Gastroesophageal sphincter (tissue), 4 donors: ENCODE measurements at places on chromosomes 3 and 15.

DNA sequence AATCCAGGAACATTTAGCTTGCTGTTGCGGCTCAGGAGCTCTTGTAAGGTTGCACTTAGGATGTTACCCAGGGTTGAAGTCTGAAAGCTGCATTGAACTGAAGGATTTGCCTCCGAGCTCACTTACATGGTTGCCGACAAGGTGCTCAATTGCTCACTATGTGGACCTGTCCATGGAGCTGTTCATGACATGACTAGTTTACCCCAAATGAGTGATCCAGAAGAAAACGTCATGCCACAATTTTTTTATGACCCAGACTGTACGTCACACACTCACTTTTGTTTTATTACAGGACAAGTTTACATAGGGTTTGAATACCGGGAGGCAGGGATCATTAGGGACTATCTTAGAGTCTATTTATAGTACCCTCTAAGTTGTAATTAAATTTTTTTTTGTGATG, 21.0 kb upstream of the CLDN11 start:
- ATAC-seq: no peak

DNA sequence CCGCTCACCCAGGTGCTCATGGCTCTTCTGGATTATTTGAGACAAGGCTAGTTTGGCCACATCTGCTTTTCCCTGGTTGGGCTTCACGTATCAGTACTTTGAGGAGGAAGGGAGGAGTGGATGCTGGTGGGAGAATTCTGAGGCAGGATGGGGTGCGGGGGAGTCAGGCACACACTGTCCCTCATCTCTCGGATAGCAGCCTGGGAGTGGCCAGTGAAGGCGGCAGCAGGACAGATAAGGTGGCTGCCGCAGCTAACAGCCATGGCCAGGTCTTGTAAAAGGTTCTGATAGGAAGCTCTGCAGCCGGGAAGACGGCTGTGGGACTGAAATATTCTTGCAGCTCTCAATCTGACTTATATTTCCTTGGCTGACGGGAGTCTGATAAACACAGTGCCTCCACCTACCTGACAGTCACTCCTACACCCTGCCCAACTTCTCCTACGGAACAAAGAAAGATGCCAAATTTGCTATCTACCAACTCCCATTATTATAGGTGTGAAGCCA, 87.3 kb downstream of the MESD start:
- ATAC-seq: no peak

DNA sequence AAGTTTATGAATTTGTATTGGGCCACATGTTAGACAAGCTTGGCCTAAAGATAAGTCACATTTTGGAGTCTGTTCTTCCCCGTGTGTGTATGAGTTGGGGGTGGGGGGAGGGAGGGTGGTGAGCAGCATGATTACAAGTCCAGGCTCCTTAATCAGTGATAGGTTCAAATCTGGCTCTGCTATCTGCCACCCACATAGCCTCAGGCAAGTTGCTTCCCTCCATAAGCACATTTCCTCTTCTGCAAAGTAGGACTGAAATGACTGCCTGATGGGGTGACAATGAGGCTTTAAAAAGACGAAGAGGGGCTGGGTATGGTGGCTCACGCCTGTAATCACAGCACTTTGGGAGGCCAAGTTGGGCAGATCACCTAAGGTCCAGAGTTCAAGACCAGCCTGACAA, 1.1 kb upstream of the SPATA12 start:
- ATAC-seq: no peak

DNA sequence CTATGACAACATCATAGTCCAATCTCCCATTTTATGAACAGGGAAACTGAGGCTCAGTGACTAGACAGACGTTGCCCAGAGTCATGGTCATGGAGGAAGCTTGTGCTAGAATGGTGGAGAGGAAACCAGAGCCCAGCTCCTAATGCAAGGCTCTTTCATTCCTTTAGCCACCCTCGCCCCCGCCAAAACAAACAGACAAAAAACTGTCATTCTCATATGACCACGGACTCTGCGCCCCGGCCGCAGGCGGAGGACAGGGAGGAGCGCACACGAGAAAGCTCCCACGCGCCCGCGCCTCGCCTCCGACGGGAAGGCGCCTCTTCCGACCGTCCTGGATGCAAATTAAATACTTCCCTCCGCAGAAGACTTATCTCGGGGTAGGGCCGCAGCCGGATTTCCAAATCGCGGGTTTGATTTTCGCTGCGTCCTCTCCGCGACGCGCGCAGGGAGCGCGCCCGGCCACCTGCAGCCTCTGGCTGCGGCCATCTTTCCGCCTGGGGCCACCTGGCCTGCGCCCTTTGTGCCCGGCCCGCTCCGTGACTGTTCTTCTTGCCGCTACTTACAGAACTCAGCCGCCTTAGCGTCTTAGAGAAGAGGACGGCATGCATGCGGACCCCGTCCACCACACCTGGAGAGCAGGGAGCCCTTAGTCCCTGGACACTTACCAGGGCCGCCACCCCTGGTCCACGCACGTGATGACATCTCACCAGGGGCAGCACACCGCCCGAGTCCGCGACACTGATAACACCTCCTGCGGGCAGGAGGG, 670 bp upstream of the ATP13A3 start:
- ATAC-seq: peak; percentile 21

DNA sequence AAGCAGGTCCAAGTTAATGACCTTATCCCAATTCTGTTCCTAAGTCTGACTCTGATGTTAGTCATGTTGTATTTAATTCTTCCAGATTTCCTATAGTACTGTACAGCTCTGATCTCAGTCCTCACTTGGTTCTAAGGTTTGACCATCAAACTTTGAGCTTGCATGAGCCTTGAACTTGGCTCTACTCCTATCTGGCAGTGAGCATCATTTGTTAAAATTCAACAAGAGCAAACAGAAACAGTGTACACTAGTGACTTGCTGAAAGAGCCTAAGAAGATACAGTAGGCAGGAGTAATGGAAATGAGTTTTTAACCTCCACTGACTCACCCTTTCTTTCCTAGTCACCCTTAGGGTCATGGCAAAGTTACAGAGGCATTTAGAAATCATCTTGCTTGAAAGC, 451.1 kb upstream of the TPRG1 start:
- ATAC-seq: peak; percentile 48

DNA sequence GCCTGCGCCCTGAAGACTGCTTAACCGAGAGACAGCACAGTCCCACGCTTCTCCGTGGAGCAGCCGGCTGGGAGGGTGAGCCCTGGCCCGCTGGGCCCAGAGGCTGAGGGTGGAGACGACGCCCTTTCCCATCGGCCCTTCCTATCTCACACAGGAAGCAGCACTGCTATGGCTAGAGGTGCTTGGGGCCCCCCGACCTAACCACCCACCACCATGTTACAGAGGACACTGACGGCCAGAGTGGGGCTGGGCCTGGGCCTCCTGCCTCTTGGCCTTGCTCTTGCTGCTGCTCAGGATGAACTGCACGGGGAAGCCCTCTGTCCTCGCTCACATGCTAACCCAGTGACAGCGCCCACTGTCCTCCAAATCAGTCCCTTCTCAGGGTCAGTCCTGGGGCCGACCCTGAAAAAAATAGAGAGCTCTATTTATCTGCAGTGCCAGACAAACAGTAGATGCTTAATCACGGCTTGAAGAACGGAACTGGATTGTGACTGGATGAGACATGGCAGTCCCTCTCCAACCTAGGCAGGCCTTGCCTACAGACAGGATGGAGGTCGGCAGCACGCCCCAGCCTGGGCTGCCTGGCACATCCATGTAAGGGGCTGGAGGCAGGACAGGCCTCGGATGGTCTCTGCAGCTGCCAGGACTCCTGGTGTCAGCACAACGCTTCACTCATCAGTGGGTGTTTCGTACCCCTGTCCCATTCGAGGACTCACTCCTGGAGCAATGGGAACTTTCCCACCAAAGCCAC, 14.2 kb downstream of the TMEM44 start:
- no peak for ATAC-seq

GRCh38 chr3:146554151-146554760, 9.8 kb upstream of the PLSCR1 start:
- ATAC-seq: no peak

DNA sequence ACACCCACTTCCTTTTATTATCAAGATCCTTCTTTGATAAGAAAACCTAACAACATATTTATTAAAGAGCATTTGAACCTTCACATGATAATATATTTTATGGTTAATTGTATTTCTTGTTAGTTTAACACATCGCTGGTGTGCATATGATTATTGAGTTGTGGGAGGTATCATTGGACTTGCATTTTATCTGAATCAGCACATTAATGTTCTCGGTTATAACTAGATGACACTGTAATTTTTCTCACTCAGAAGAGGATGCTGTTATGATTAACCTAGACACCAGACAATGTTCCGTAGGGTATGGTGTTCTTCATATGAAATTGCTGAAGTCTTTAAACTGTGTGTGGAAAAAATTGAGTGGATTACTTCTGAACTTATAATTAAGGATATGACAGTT, 1188.3 kb upstream of the EPHA6 start:
- ATAC-seq: no peak

GRCh38 chr3:49673715-49674496, at the start of gene APEH:
Gene APEH (plus strand): TSS chr3:49674351. CDS start chr3:49674402, 51 bp downstream.
- ATAC-seq: peak; percentile 94

DNA sequence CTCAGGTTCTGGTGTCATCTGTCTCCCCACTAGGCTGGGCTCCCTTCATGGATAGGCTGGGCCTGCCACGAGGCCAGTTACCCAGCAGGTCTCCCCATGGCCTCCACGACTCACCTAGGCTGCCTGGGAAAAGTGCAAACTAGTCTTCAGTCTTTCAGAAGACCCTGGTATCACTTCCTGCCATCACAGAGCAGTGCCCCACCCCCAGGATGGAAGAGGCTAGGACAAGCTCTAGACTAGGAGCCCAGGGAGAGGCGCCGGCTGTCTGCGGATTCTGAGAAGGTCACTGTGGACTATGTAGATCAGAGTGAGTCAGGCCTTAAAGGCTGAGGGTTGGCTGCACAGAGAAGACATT, 63.7 kb downstream of the CORO2B start:
- ATAC-seq: no peak

GRCh38 chr3:194395212-194395611, 3.9 kb downstream of the GP5 start:
- no peak for ATAC-seq

GRCh38 chr15:88376574-88377174, 90.5 kb downstream of the MRPL46 start:
- ATAC-seq: no peak
